ENCODE measurements at places on chromosomes 13 and 19.

- DNase-seq: no peak
These were observed 193.2 kb downstream of the URI1 start for GRCh38 chr19:30135093-30135757.

DNA sequence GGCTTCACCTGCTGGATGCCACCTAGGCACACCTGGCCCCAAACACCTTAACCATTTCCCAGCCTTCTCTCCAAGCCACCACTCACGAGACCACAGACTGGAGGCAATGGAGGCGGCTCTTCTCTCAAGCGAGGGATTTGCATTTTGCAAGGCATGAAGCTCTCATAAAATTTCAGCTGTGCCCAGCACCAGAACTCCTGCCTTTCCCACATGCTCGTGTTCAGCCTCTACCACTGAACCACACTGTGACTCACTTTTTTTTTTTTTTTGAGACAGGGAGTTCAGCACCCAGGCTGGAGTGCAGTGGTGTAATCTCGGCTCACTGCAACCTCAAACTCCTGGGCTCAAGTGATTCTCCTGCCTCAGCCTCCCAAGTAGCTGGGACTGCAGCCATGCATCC, 10.6 kb downstream of the NANOS3 start:
- DNase-seq: no peak

GRCh38 chr19:34218818-34219164, 35.6 kb upstream of the GARRE1 start:
- DNase-seq: no peak

DNA sequence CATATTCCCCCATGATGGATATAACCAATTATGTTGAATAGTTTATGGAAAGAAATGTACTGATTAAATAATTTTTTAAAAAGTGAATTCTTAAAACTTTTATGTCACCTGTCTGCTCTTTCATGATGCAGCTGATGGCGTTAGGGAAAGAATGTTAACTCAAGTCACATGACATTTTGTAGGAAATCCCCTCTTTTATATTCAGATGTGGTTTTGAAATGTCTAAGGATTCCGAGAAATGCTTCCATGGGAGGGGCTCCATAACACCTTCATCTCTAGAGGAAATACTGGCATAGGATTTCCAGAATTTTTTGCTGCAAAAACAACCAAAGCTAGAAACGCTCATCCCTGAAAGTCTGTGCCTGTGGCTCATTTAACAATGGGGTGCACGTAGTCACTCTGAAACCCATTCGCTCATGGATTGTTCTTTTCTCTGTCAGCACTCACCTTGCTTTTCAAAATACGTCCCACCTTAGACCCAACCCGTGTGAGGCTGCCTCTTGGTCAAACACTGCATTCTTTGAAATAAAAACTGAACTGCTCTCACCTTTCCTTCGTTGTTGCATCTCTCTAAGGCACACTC, 288.9 kb downstream of the SHISA2 start:
- DNase-seq: no peak

GRCh38 chr19:45424191-45425058, 708 bp upstream of the ERCC1 start:
- no peak for DNase-seq

- no peak for DNase-seq
These were observed 376.9 kb upstream of the SPRY2 start for GRCh38 chr13:80717776-80718175.

- no peak for DNase-seq
These were observed 199.7 kb upstream of the TSHZ3 start for GRCh38 chr19:31548941-31549340.

DNA sequence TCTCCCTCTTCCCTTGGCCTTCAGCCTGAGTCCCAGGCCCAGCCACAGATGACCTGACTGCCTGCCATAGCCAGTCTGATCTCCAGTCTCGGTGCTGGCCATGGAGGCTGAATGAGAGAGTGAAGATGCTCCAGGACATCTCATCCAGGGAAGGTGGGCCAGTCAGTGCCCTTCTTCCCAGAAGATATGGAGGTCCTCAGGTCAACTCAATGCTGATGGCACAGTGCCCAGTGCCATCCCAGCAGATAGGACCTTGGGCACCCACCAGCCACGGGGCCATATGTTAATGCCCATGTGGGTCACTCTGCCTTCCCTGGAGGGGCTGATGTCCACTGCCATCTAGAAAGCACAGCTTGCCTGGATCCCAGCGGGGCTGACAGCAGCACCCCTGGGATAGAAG, 7.2 kb downstream of the VSTM2B start:
- no peak for DNase-seq

GRCh38 chr19:5177745-5178450, 162.7 kb downstream of the PTPRS start:
- no peak for DNase-seq
